ENCODE measurements at places on chromosomes 16 and 17.

GRCh38 chr16:30022887-30023286, at the start of gene C16orf92:
TSS of gene C16orf92 (plus strand) at chr16:30023198. CDS start at chr16:30023341, 143 bp downstream.
- no peak for DNase-seq

DNA sequence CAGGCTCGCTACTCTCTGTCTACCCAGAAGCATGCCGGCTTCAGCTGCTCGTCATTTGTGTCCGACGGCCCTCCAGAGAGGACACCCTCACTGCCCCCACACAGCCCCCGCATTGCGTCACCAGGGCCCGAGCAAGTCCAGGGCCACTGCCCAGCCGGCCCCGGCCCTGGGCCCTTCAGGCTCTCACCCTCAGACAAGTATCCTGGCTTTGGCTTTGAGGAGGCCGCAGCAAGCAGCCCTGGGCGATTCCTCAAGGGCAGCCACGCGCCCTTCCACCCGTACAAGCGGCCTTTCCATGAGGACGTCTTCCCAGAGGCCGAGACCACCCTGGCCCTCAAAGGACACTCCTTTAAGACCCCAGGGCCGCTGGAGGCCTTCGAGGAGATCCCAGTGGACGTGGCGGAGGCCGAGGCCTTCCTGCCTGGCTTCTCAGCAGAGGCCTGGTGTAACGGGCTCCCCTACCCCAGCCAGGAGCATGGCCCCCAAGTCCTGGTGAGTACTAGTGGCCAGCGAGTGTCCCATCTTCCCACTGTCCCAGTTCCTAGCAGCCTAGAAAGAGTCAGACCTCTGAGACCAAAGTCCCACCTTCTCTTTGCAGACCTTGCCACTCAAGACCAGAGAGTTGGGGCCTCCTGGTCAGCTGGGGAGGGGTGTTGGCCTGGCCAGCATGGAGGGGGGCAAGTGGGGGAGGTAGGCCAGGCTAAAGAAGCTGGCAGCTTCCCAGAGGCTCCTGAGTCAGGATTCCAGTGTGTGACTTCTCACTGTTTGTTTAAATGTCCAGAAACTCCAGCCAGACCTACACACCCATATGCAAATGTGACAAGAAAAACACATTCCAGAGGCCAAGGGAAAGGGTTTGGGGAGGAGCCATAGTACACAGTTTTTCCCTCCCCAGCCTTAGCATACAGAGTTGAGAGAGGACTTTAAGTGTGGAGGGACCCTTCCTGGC, 18.6 kb downstream of the FOXN1 start:
- no peak for DNase-seq

GRCh38 chr16:24906199-24906808, 60.5 kb downstream of the SLC5A11 start:
- DNase-seq: no peak

DNA sequence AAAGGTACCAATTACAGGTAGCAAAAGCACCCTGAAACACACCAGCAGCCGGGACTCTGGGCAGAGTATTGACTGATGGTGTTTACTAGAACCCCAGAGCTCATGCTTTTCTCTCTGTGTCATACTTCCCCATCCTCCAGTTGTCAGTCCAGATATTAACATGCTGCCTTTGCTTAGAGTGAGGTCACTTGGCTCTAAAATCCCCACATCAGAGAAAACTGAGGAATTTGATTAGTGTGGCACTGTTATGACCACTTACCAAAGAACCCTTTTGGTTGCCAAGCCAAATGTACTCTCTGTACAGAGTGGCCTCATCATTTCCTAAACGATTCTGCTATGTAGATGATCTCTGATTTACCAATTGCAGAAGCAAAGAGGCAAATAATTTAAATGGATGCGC, 80.4 kb downstream of the ABCC12 start:
- DNase-seq: no peak

DNA sequence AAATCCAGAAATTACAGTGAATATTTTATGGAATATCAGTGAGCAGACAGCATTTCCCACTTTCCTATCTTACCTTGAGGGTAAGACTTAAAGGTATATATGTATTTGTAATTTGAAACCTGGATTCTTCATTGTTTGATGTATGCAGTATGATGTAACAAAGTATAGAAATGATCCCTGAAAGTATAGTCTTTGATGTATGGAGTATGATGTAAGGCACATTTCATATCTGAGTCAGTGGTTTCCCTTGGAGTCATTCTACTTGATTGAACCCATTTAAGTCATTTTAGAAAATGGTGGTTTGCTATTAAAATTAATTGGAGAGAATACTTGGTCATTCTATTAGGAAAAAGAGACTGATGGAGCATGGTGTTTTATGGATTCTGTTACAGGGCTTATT, 10.1 kb downstream of the AMZ2 start:
- DNase-seq: no peak

DNA sequence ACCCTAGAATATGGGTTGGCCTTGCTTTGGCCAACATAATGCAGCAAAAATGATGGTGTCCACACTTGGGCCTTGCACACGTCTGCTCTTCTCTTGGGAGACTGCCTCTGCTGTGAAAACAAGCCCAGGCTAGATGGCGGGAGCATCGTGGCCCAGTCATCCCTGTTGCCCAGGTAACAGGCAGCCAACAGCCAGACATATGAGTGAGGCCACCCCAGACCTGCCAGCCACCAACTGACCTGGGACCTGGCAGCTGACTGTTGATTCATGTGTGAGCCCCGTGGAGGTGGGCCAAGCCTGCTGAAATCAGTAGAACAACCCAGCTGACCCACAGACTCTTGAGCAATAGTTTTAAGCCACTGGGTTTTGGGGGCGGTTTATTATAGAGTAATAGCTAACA, 39.4 kb upstream of the CDH3 start:
- no peak for DNase-seq

DNA sequence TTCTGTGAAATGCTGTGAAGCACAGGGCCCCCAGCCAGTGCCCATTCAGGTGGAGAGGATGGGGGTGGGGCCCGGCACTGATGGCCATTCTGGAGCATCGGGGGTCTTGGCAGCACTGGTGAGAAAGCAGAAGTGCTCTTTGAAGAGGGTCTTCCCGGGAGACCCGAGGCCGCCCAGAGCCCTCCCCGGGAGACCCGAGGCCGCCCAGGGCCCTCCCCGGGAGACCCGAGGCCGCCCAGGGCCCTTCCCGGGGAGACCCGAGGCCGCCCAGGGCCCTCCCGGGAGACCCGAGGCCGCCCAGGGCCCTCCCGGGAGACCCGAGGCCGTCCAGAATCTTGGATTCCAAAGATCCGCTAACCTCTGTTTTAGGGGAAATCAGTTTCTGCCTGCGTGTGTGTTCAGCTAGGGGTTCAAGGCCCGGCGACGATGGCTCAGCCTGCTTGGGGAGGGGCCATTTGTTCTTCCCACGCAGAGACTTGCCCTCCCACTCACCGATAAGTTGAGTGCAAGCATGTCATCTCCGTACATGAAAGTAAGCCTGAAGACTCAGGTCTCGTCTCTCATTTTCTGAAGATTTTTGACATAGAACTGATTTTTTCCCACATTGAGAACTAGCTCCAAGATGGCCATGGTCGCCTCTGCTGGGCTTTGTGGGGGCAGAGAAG, 35.2 kb upstream of the CAPN15 start:
- no peak for DNase-seq

DNA sequence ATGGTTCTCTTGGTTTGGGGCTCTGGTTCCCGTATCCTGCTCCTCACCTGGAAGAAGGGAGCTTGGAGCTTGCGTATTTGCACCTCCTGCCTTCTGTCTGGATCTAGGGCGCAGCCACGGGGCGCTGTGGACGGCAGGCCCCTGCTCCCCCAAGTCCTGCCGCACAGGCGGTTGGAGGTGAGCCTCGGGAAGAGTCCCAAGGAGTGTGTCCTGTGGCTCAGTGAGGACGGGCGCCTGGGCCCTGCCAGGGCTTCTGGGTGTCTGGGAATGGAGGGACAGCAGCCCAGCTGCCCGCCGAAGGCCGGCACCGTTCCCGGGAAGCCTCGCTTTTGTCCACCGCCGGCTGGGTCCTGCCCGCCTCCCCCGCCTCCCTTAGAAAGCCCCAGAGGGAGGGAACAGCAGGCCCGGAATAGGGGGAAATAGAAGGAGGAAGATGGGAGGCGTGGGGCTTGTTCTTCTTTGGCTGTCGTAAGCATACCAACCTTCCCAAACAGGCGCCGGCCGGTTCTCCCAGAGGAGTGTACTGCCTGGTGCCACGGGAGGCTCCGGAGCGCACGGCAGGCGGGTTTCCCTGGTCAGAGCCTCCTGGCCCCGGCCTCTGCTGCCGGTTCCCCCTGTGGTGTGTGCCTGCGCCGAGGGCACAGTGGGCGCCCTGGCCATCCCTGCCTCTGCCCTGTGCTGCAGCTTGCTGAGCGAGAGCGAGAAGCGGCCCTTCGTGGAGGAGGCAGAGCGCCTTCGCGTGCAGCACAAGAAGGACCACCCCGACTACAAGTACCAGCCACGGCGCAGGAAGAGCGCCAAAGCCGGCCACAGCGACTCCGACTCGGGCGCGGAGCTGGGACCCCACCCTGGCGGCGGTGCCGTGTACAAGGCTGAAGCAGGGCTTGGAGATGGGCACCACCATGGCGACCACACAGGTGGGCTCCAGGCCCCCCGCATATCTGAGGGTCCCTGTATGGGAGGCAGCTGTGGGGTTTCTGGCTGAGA, 1.8 kb downstream of the SOX8 start:
- no peak for DNase-seq

DNA sequence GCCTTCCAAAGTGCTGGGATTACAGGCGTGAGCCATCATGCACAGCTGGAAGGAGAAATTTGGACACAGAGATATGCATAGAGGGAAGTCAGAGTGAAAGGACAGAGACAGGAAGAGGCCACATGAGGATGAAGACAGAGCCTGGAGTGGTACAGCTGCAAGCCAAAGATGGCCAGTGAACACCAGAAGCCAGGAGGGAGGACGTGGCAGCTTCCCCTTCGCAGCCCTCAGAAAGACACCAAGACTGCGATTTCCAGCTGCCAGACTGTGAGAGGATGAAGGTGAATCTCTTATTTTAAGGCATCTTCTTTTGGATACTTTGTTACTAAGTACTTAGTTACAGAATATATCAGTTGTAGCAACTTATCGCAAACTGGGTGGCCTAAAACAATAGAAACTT, 60.5 kb upstream of the PLCG2 start:
- no peak for DNase-seq

DNA sequence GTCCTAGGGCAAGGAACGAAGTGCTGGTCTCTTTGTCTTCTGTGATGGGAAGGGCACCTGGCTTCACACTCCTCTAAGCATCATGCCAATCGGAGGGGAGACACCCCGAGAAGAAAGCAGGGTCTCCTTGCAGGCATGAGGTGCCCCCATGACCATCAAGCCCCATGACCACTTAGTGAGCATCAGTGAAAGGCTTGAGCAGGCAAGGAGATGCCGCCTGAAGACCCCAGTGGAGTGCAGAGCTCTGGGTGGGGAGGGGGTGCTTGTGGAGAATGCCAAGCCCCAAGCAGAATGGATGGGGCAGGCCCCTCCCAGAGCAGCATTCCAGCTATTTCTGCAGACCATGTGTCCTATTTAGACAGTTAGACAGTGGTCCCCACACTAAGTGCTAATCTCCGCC, 232.7 kb upstream of the TNRC6C start:
- no peak for DNase-seq

- no peak for DNase-seq
These were observed 948 bp downstream of the LUC7L start for GRCh38 chr16:228151-228851.

DNA sequence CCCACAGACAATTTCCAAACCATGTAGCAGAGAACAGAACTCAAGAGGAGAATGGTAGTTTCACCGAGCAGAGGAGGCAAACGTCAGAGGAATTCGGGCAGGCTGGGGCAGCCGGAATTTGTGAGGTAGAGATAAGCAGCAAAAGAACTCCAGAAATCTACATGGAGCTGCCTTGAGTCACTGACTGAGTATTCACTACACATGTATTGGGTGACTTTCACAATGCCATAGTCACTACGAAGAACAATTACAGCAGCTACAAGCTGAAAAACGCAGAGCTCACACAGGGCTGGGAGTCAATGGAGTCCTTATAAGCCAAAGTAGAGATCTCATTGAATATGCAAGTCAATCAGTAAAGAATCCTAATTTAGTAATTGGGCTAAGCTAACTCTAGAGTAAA, 13.4 kb downstream of the CMC2 start:
- DNase-seq: no peak

- DNase-seq: no peak
These were observed 28.6 kb downstream of the MAP2K6 start for GRCh38 chr17:69443138-69443537.

GRCh38 chr16:28845293-28845692, 855 bp downstream of the TUFM start:
- no peak for DNase-seq

- no peak for DNase-seq
These were observed 13.5 kb upstream of the FA2H start for GRCh38 chr16:74788108-74788507.

- no peak for DNase-seq
These were observed 1.6 kb downstream of the CPPED1 start for GRCh38 chr16:12802048-12802447.

GRCh38 chr17:74055508-74056160, 147.8 kb upstream of the RPL38 start:
- DNase-seq: no peak

- DNase-seq: no peak
These were observed 99.9 kb upstream of the LHX1 start for GRCh38 chr17:36837195-36837938.

GRCh38 chr17:73513426-73513825, 130.8 kb downstream of the SDK2 start:
- no peak for DNase-seq

GRCh38 chr17:56152874-56153602, at the start of gene ANKFN1:
TSS of gene ANKFN1 (plus strand) at chr17:56153475. CDS start at chr17:56212668, 59,193 bp downstream.
- DNase-seq: no peak

- no peak for DNase-seq
These were observed 5.4 kb upstream of the SLC5A10 start for GRCh38 chr17:18946536-18946935.

DNA sequence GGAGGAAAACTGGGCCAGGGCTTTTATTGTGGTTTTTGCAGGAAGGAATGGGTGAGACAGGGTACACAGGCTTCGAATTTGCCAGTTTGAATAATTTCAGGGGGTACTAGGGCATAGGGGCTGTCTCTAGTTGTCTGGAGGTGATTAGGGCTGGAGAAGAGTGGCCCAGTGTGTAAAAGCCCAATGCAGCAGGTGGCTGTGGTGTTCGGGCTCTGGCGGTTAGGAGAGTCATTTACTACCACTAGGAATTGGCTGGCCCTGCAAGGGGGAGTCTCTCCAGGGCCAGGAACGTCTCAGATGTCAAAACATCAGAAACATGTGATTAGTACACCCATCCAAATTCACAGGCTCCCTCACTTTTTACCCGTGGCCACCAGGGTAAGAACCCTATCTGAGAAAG, 50.3 kb downstream of the GINS3 start:
- no peak for DNase-seq

- DNase-seq: no peak
These were observed 407 bp upstream of the TMEM94 start for GRCh38 chr17:75456039-75456416.

DNA sequence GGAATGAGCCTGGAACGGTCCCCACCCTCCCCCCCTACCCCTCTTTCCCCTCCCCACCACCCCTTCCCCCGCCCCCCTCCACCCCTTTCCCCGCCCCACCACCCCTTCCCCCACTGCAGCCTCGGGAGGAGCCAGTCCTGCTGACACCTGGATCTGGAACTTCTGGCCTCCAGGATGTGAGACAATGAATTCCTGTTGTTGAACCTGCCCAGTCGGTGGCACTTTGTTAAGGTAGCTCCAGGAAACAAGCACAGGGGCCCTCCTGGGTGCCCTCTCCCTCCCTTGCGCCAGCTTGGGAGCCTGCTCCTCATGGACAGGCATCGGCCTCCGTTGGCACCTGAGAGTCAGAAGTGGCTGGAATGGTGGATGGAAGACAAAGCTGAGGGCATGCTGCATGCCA, 152.4 kb upstream of the FOXF1 start:
- no peak for DNase-seq
